ENCODE measurements at places on chromosomes 4 and X. TPM values are rescaled to one million over a fixed set of nuclear protein-coding genes. Genes with fewer than 3 reads are reported as not detected.

GRCh38 chr4:84968925-84969324, 2.4 kb upstream of the WDFY3 start:
- H3K27me3 ChIP-seq: no peaks in the 10 kb centered on the region
- DNase-seq: no peak
- peaks cover 14% of the 10 kb centered on the region for H3K4me1 ChIP-seq
- H3K4me3 ChIP-seq: no peak overlapping the region

- no peaks in the 10 kb centered on the region for H3K36me3 ChIP-seq
- H3K27ac ChIP-seq: no peak overlapping the region
These were observed 41.6 kb downstream of the AFM start for GRCh38 chr4:73523126-73523525.

IL3RA gene
- total RNA-seq: 4.5 TPM

- no peak overlapping the region for H3K27ac ChIP-seq
- H3K36me3 ChIP-seq: no peaks in the 10 kb centered on the region
- H3K27me3 ChIP-seq: no peaks in the 10 kb centered on the region
These were observed 1005.5 kb downstream of the ARAP2 start for GRCh38 chr4:35238793-35239192.

DNA sequence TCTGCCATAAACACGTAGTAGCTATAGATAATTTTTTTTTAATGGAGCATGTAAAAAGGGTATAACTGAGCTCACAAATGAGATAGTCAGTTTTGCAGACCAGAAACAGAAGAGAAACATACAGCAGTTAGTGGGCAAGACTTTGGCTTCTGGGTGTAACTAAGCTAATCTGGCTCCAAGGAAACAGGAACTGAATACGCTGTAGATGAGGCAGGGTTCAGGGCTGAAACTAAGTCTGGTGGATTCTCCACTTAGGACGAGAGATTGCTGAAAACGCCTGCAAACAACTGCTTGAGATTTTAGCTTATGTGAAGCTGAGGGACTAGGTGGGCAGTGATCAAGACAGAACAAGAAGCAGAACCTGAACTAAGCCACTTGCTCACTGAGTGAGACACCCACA, 91.7 kb downstream of the SMIM20 start:
- no peaks in the 10 kb centered on the region for H3K36me3 ChIP-seq
- no peaks in the 10 kb centered on the region for H3K27me3 ChIP-seq
- no peak overlapping the region for H3K27ac ChIP-seq
- H3K4me3 ChIP-seq: no peak overlapping the region

CAMK2D gene
- 61.9 TPM for total RNA-seq

GRCh38 chr4:185457136-185457535, 14.4 kb downstream of the CCDC110 start:
- no peak for DNase-seq
- no peak overlapping the region for H3K4me3 ChIP-seq
- no peaks in the 10 kb centered on the region for H3K36me3 ChIP-seq
- no peaks in the 10 kb centered on the region for H3K27me3 ChIP-seq
- H3K27ac ChIP-seq: no peak overlapping the region
- no peaks in the 10 kb centered on the region for H3K4me1 ChIP-seq

- no peaks in the 10 kb centered on the region for H3K36me3 ChIP-seq
- H3K27me3 ChIP-seq: no peaks in the 10 kb centered on the region
- H3K4me3 ChIP-seq: no peak overlapping the region
- H3K4me1 ChIP-seq: no peaks in the 10 kb centered on the region
These were observed 64.7 kb downstream of the TMEM156 start for GRCh38 chr4:38967260-38968095.

DNA sequence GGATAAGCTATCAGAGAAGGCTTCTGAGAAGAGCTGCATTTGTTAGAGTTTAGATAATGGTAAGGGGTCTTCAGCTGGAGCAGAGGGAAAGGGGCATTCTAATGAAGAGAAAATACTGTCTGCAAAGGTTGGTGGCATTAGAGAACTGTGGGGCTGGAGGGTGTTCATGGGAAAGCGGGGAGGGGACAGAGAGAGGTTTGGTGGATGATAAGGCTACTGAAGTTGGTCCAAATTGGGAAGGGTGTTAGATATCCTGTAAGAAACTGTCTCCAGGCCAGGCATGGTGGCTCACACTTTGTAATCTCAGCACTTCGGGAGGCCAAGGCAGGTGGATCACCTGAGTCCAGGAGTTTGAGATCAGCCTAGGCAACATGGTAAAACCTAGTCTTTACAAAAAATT, 59.9 kb downstream of the AFF1 start:
- peaks cover 53% of the 10 kb centered on the region for H3K4me1 ChIP-seq
- no peaks in the 10 kb centered on the region for H3K36me3 ChIP-seq
- peak overlapping the region; percentile 67 for H3K27ac ChIP-seq
- no peak overlapping the region for H3K4me3 ChIP-seq
- no peak for DNase-seq
- no peaks in the 10 kb centered on the region for H3K27me3 ChIP-seq

- H3K27ac ChIP-seq: no peak overlapping the region
- H3K27me3 ChIP-seq: no peaks in the 10 kb centered on the region
- H3K4me1 ChIP-seq: no peaks in the 10 kb centered on the region
- no peak for DNase-seq
These were observed 3.9 kb downstream of the ARSJ start for GRCh38 chr4:113975578-113975977.

- no peaks in the 10 kb centered on the region for H3K36me3 ChIP-seq
- H3K27me3 ChIP-seq: no peaks in the 10 kb centered on the region
- no peak for DNase-seq
These were observed 49.4 kb downstream of the SPINK2 start for GRCh38 chr4:56772134-56772533.

- no peaks in the 10 kb centered on the region for H3K27me3 ChIP-seq
- H3K27ac ChIP-seq: no peak overlapping the region
- H3K36me3 ChIP-seq: no peaks in the 10 kb centered on the region
These were observed 74.4 kb downstream of the RNF150 start for GRCh38 chr4:141058591-141059512.

GRCh38 chr4:62709618-62710252, 1509.6 kb downstream of the ADGRL3 start:
- H3K27me3 ChIP-seq: no peaks in the 10 kb centered on the region
- H3K4me3 ChIP-seq: no peak overlapping the region
- no peak overlapping the region for H3K27ac ChIP-seq
- H3K4me1 ChIP-seq: no peaks in the 10 kb centered on the region
- DNase-seq: no peak

- no peak for DNase-seq
- no peaks in the 10 kb centered on the region for H3K27me3 ChIP-seq
- no peaks in the 10 kb centered on the region for H3K36me3 ChIP-seq
- H3K27ac ChIP-seq: no peak overlapping the region
These were observed 251.4 kb downstream of the COL25A1 start for GRCh38 chr4:109051054-109051453.
